ENCODE measurements at places on chromosomes 4 and X.

- DNase-seq: no peak
Measured at GRCh38 chr4:63440236-63440635, 969.0 kb downstream of the TECRL start.

DNA sequence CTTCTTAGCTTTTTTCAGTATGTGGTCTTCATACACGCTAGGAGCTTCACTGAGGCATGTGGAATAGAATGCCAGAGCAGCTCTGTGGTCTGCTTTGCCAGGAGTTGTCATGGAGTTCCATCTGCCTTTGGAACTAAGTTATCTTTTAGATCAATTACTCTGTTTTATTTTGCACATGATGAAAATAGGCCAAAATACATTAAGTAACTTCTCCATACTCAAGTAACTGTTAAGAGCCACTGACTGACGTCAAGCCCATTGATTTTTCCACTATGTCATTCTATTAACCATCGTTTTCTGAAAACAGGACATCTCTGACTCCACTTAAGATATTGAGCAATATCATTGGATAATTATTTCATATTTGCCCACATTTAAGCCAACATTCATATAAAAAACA is 415.1 kb upstream of the MAD2L1 start:
- DNase-seq: no peak

GRCh38 chr4:152705903-152706302 is 26.1 kb upstream of the TMEM154 start:
- DNase-seq: no peak

DNA sequence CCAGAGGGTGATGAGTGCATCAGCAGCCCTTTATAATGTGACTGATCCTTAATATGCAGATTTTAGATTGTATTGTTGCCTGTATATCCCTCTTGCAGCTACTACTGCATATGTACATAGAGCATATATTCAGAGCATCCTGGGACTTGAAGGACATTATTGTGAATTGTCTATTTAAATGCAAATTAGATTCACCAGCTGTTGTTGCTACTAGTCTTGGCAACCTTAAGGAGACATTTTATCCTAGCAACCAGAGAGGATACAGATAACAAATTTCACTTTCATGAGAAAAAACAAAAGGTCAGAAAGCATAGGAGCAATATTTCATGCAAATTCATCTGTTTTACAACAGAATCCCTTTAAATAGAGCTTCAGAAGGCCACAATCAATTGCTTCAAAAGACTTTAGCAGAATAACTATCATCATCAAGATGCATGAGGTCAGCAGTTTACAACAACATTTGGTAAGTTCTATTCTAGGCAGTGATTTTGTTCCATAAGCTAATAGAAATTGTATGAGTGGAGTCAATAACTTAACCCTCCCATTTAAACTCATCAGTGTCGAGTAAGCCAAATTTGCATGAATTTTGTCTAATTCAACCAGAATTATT is 148.6 kb downstream of the GC start:
- DNase-seq: no peak

DNA sequence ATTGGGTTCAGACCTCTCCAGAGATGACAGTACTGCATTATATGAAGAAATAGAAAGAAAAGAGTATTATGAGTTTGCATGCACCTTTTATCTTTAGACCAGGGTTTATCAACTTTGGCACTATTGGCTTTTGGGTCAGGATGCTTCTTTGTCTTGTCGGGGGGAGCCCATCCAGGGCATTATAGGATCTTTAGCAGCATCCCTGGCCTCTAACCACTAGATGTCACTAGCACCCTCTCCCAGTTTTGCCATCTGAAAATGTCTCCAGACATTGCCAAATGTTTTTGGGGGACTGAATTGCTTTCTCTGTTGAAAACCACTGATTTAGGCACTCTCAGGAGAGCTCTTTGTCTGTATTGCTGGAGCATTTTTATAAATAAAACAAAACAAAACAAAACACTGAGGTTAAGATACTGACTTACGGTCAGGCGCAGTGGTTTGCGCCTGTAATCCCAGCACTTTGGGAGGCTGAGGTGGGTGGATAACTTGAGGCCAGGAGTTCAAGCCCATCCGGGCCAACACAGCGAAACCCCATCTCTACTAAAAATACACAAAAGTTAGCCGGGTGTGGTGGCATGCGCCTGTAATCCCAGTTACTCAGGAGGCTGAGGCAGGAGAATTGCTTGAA is 23.6 kb downstream of the CA5B start:
- DNase-seq: peak; percentile 42

DNA sequence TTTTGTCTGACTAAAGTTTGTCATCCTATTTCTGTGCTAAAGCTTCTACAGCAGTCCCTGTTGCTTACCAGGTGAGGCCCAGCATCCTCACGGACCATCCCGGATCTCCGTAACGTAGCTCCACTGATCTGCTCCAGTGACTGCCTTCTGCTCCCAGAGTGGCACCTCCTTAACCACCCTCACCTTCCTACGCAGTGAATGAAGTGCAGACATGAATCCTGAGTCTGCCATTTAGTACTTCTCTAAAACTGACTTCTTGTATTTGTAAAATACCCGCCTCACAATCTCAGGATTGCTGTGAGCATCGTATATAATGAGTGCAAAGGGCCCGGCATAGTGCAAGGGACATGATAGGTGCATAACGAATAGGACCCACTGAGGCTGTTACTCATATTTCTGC is 27.7 kb upstream of the ACSL1 start:
- DNase-seq: no peak
